ENCODE measurements at places on chromosomes 16 and 17.
A peak's percentile ranks its signal among the peaks of the same experiment; 100 is the strongest.

GRCh38 chr16:27083861-27084261 lies 17.1 kb downstream of the C16orf82 start:
- no peak for DNase-seq

DNA sequence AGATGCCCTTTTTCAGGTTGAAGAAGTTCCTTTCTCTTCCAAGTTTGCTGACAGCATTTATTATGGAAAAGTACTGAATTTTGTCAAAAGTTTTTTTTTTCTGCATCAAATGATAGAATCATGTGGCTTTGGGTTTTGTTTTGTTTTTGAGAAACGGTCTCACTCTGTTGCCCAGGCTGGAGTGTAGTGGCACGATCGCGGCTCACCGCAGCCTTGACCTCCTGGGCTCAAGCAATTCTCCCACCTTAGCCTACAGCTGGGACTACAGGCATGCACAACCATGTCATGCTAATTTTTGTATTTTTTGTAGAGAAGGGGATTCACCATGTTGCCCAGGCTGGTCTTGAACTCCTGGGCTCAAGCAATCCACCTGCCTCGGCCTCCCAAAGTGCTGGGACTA lies 7.3 kb downstream of the CMTM4 start:
- DNase-seq, result no peak

DNA sequence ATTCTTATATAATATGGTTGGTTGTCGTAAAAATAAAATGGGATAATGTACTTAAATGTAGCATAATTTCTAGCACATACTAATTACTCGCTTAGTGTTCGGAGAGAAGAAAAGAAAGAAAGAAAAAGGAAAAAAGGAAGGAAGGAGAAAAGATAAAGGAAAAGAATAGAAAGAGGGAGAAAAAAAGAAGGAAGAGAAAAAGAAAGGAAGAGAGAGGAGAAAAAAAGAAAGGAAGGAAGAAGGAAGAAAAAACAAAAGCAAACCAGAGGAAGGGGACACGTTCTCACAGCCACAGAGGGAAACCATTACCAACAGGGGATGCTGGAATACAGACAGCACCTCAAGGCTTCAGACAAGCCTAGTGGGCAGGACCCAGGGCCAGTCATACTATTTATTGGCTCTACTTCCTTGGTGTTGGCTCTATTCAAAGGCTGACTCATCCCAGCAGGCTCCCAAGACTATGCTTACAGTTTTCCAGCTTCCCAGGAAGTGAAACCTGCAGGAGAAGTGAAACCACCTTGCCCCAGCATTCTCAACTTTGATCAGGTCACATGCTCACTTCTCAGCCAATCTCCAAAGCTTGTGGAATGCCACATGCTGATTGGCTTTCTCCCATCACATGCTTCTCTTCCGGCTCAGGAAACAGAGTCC lies 273.5 kb upstream of the IRX5 start:
- DNase-seq, result no peak

DNA sequence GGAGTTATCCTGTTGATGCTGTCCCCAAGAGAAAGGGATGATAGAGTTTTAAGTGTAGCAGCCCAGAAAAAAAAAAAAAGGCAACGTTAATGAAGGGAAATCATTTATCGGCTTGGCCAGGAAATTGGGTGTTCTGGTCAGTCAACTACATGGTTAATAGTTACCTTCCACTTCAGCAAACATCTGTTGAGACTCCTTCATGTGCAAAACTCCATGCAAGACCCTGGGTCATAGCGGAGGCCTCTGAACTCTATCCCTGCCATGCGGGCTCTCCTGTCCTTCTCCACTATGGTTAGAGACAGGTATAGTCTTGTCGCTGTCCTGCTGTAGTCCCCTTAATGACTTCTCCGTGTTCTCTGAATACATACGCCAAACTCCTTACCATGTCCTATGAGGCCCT lies 3.5 kb upstream of the LYRM9 start:
- DNase-seq, result no peak

GRCh38 chr16:87203060-87203656 lies 114.0 kb downstream of the C16orf95 start:
- no peak for DNase-seq

DNA sequence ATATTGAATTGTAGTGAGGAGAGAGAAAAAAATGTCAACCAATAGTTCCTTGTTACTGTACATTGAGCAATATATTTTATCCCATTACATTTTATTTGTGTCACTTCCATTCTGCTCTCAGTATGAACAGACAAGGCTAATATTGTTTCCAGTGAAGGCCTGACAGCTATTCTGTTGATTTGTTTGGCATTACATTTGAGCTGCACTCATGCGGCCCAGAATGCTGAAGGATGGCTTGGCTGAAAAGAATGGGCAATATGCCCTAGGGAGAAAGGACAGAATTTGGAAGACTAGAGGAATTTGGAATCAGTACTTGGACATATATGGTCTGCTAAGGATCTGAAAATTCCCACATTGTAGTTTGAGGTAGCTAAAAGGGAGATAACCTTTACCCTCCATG lies 1294.4 kb downstream of the CDH8 start:
- DNase-seq, result no peak

- DNase-seq, result no peak
These were observed 27.8 kb upstream of the GOSR2 start for GRCh38 chr17:46895171-46895570.

- no peak for DNase-seq
These were observed 1.5 kb downstream of the MGAT5B start for GRCh38 chr17:76869496-76870376.

DNA sequence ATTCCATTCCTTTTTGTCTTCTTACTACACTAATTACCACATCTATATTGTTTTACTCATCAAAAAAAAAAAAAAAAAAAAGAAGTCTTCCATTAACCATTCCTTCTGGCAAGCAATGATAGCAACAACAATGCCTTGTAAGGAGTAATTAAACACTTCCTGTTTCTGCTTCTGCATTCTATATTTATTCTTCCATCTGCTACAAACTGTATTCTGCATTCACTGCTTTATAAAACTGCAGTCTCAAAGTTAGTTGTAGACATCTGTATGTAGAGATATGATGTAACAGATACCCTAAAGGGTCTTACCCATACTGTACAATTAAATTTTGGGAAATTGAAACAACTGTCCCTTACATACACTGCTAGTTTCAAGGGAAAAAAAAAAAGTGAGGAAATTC lies 28.7 kb upstream of the ABCA6 start:
- DNase-seq, result no peak

- DNase-seq, result peak; percentile 67
These were observed 17.8 kb upstream of the RAI1 start for GRCh38 chr17:17663160-17664063.

- no peak for DNase-seq
These were observed 8.8 kb downstream of the CMTM2 start for GRCh38 chr16:66587881-66588600.

DNA sequence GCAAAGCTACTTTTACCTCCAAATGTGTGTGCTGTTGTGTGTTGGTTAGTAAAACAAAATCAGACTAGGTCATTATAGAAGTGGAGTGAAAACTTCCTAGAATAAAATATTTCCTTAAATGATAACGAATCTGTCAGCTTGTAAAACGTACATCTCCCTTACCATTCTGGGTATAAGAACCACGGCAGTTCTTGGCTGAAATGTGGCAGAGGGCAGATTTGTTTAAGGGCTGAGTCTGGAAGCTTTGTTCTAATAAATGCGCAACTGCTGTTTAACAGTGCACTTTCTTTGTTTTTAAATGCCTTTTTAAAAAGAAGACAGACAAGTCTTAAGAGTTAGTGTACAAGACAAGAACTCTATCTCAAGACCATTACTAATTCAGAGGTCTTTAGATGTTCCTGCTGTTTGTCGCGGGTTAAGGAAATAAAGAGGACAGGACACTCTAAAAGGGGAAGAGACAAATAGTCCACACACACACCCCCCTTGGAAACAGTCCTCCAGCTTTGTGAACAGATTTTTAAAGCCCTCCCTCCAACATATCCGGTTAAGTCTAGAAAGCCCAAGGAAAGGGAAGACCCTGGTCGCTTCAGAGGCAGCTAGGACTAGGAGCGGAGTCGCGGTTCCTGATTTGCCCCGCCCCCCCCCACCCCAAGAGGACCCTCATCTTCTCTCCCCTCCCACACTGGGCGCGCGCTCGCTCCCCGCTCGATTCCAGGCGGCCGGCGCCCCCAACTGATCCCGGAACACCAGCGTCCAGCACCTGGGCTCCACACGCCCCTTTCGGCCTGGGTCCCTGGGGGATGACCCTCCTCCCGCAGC lies 658 bp downstream of the SYNRG start:
- no peak for DNase-seq

GRCh38 chr16:10514369-10515055 lies 65.9 kb downstream of the EMP2 start:
- DNase-seq, result peak; percentile 3

DNA sequence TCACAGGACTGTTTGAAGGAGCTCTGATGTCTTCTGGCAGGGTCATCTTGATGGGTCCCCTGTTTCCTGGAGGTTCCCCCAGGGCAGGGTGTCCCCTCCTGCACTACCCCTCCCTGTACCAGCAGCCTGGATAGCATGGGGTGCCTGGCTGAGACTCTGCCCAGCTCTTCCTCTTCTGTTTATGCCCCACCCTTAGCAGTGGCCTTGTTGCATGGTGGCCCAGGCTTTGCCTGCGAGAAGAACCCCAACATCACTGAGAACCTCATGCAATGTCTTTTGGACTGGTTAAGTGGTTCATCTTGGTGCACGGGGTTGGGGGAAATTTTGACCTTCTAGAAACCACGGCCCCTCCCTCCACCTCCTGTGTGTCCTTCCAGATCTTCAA lies 121.8 kb downstream of the IRX3 start:
- no peak for DNase-seq

DNA sequence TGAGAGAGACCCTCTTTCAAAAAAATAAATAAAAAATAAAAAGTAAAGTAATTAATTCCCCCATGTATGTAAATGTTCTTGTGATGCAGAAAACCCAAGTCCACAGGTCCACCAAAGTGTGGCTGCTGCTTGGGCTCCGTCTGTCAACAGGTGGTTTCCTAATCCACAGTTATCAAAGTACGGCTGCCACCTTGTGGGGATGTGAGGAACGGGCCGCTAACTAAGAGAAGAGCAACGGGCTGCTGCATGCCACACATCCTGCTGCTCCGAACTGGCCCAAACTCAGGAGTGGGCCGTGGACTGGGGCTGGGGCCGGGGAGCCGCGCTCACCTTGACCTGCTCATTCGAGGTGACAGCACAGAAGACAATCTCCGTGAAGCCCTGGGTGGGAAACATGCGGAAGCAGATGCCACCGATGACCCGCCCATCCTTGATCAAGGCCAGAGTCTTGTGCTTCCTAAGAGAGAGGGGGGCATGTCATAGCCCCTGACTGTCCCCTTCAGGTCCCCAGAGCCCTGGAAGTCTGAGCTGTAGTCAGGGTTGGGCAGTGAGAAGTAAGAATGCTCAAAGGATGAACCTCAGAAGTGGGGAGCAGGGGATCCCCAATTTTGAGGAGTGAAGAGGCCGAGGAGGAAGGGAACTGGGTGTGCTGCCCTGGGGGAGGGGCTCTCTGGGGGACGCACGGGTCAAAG lies 4.3 kb downstream of the KAT2A start:
- DNase-seq, result peak; percentile 69

GRCh38 chr17:1461198-1461944 lies 5.3 kb upstream of the CRK start:
- no peak for DNase-seq

- DNase-seq, result no peak
These were observed 1.2 kb upstream of the CBX4 start for GRCh38 chr17:79840269-79840988.

GRCh38 chr16:89268585-89268984 lies 51.1 kb downstream of the ZNF778 start:
- DNase-seq, result no peak

DNA sequence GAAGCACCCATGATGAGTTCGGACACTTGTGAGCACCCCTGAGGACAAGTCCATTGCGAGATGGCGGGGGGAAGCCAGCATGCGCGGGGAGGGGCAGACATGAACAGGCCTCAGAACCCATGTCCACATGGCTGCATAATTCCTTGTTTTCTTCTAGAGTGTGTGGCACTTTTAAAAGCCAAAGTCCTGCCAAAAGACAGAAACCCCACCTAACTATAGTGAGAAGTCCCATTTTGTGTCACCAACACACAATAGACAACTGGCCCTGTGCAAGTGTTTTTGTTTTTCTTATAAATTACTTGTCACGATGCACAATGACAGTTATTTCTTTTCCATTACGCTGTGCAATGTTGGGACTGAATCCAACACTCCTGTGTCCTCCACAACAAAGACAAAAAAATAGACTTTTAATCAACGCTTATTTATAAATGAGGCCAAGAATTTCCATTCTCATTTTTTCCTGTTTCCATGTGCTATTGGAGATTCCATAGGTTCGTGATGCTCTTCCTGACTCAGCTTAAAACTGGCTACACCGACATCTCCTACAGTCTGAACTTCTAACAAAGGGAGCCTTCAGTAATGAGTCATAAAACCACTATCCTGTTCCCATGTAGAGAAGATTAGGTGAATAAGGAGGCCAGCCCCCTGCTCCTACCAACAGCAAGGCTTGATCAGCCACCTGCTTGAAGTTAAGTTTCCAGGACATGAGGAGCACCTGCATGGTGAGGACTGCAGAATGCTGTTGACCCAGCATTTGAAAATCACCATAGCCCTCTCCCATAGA lies 98.9 kb downstream of the ZNF423 start:
- no peak for DNase-seq

All from activated T-helper 9 cell treated with anti-CD3 and anti-CD28 coated beads, Interleukin-2, amount 50 U/mL, for 16 hours (primary cell).